Stimulated activated CD8-positive, alpha-beta memory T cell treated with anti-CD3 and anti-CD28 coated beads, Interleukin-4, amount 100 ng/mL, for 1 hour (primary cell): ENCODE measurements at places on chromosomes 7 and 10.

- no peak for DNase-seq
Observed at GRCh38 chr7:151437866-151438516, 1.9 kb downstream of the CRYGN start.

- DNase-seq = no peak
Observed at GRCh38 chr10:3510741-3511140, 274.3 kb downstream of the KLF6 start.

DNA sequence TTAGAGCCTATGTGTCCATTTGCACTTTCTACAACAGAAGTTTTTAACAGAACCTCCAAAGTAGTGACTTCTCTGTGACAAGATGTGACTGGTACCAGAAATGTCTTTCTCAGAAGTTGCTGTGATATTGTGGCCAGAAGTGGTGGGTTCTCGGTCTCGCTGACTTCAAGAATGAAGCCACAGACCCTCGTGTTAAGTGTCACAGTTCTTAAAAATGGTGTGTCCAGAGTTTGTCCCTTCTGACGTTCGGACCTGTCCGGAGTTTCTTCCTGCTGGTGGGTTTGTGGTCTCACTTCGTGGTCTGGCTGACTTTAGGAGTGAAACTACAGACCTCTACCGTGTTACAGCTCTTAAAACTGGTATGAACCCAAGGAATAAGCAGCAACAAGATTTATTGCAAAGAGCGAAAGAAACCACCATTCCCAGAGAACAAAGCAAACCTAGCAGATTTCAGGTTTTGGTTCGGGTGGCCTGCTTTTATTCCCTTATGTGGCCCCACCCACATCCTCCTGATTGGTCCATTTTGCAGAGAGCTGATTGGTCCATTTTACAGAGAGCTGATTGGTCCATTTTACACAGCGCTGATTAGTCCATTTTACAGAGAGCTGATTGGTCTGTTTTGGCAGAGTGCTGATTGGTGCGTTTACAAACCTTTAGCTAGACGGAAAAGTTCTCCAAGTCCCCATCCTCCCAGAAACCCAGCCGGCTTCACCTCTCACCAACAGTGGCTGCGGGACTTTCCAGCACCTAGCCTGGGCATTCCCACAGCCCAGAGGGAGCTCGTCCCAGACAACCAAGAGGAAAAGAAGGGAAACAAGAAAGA, 3.0 kb downstream of the ITPRID1 start:
- no peak for DNase-seq

- no peak for DNase-seq
Observed at GRCh38 chr10:98748298-98748697, 301.6 kb upstream of the HPS1 start.

- no peak for DNase-seq
Observed at GRCh38 chr7:96285579-96285978, 36.3 kb downstream of the SLC25A13 start.

DNA sequence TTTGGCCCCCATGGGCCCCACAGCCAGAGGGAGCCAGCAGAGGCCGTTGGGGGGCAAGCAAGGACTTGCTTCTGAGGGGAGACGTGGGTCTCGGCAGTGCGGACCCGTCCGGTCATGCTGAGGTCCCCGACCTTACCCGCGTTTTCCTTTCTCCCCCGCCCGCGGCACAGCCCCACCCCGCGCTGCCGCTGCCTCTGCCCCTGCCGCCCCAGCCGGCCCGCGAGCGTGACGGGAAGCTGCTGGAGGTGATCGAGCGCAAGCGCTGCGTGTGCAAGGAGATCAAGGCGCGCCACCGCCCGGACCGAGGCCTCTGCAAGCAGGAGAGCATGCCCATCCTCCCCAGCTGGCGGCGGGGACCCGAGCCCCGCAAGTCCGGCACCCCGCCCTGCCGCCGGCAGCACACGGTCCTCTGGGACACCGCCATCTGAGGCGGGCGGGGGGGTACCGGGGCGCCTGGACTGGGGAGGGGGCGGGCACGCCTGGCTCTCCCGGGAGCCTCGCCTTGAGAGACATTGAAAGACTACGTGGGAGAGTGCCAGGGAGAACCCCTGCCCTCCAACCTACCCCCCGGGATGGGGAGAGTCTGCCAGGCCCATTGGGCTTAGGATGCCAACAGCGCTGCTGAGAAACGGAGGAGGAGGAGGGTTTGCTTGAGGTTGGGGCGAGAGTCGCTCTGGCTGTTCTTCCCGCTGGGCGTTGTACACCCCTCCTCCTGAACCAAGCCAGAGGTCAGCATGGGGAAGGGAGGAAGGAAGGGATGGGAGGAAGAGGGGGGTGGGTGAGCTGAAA, 9.9 kb downstream of the NYAP1 start:
- DNase-seq = no peak

GRCh38 chr7:121337398-121337797, 8.6 kb downstream of the WNT16 start:
- no peak for DNase-seq

- no peak for DNase-seq
Observed at GRCh38 chr7:44559485-44559884, 14.2 kb downstream of the DDX56 start.

DNA sequence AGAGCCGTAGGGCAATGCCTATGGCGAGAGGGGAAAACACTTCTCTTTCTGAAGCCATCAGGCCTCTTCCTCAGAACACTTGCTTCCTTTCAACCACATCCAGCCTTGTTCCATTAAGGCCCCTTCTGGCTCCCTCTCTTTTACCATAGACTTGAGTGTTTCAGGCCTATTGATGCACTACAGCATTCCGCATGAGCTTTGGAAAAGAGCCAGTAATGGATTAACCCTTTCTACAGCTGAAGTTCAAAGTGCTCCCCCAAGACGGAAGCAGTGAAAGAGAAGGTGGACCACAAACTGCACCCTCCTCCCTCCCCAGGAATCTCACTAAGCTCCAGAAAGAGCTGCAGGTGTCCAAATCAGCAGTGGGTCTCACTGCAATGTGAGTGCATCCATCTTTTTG, 102.7 kb upstream of the C7orf33 start:
- no peak for DNase-seq

- DNase-seq = no peak
Observed at GRCh38 chr7:121390617-121391016, 5.5 kb downstream of the FAM3C start.

- DNase-seq = no peak
Observed at GRCh38 chr7:115654384-115655214, 376.0 kb downstream of the TFEC start.

DNA sequence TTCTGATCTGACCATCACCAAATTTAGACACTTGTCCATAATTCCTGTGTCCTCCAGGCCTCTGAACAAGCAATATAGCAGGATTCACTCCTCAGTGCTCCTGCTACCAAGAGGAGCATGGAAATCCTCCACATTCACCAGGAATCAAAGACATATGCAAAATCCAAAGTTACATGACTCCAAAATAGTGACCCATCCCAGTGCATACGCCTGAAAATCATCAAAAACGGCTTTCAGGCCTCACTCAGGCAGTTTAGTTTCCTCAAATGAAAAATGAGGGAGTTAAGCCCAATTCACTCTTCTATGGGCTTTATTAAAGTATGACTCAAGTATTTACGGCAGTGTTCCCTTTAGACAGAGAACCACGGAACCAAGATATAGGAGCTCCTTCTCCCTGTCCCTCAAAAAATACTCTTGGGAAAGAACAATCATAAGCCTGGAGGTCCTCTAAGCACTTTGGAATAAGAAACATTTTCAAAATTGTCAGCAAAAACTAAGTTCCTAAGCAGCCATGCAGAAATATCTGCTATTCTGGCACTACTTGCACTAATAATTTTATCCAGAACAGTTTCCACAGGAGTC, 240.7 kb downstream of the PARD3 start:
- no peak for DNase-seq

GRCh38 chr10:73163096-73163495, 4.7 kb downstream of the ECD start:
- DNase-seq = no peak

GRCh38 chr7:101542527-101543241, 86.4 kb downstream of the MYL10 start:
- DNase-seq = peak; percentile 55

GRCh38 chr10:37865264-37865663, 7.9 kb upstream of the ZNF248 start:
- no peak for DNase-seq

DNA sequence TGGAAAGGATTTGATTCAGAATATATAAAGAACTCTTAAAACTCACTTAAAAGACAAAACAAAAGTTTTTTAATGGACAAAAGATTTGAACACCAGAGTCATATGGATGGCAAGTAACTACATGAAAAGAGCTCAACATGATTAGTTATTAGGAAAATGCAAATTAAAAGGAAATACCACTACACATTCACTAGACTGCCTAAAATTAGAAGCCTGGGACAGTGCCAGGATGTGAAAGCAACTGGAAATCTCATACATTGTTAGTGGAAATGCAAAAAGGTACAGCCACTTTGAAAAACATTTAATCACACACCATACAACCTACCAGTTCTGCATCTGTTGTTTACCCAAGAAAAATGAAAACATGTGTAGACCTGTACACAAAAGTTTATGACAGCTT, 48.8 kb downstream of the RALA start:
- DNase-seq = no peak

GRCh38 chr10:11757454-11757820, 15.3 kb downstream of the ECHDC3 start:
- DNase-seq = no peak

DNA sequence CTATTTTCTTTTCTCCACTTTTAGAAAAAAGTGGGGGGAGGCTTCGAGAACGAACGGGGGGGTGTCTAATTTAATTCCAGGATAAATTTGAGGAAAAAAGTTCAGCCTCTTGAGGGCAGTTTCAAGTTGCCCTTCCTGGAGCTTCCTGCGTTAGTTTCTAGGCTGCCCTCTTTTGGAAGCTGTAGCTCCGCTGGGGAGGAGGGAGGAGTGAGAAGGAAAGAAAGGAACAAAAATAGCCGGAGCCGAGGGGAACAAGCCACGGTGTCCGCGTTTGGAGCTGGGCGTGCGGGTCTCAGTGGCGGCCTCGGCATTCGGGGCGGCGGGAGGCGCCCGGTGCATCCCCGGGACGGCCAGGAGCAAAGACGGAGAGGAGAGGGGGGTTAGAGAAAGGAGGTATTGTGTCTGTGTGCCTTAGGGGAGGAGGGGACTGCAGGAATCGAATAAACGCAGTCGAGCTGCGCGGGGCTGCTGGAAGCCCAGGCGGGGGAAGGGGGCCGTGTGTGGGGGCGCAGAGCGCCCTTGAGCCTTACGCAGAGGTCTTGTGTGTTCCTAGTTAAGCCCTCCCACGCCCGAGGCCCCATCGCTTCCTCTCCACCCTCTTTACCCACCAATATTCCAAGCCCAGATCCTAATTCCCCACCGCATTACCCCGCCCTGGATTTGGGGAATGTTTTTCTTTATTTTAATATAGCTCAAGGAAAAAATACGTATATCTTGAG, 2.0 kb upstream of the TNRC18 start:
- no peak for DNase-seq

- DNase-seq = no peak
Observed at GRCh38 chr10:121248266-121248665, 350.0 kb downstream of the FGFR2 start.

DNA sequence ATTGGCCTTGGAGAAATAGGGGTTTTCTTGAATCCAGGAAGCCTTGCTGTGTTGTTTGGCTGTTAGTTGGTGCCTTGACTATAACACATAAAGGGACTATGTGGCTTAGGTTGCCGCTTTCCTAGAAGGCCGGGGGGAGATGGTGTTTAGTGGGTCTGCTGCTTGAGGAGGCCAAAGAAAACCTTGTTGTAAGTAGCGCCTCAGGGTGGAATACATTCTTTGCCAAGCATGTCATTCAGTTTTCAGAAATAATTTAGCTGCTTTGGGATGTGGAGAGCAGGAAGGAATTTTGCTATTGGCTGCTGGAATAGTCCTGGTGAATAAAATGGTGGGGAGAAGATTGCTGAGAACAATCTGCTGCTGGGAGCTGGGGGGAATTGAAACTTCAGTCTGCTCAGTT, 132.9 kb upstream of the WNT16 start:
- no peak for DNase-seq

- no peak for DNase-seq
Observed at GRCh38 chr10:17685233-17685840, 41.4 kb downstream of the STAM start.
